ENCODE measurements at places on chromosomes 2 and 18. TPM values are rescaled to one million over a fixed set of nuclear protein-coding genes. Genes with fewer than 3 reads are reported as not detected.

SCN1A gene
- total RNA-seq, result 0.13 TPM

RPL31 gene
- total RNA-seq, result 737 TPM

COA5 gene
- 18.5 TPM for total RNA-seq

APOB gene
- not detected for total RNA-seq

TMEM169 gene
- 0.83 TPM for total RNA-seq

PLEKHA3 gene
- 10.9 TPM for total RNA-seq

TEKT4 gene
- total RNA-seq, result not detected

PSD4 gene
- 1.4 TPM for total RNA-seq

IL1R2 gene
- total RNA-seq, result 0.13 TPM

FNDC4 gene
- total RNA-seq, result 52.9 TPM

UXS1 gene
- 45.5 TPM for total RNA-seq

MAL gene
- total RNA-seq, result not detected

DSG2 gene
- 5.2 TPM for total RNA-seq

LBX2 gene
- total RNA-seq, result 0.59 TPM

RNMT gene
- 30.1 TPM for total RNA-seq

EVA1A gene
- 26.7 TPM for total RNA-seq
